Stimulated activated CD4-positive, alpha-beta T cell treated with anti-CD3 and anti-CD28 coated beads, TNF-alpha, amount 100 ng/mL, for 4 hours (primary cell): ENCODE measurements at places on chromosomes 2 and 18.
A peak's percentile ranks its signal among the peaks of the same experiment; 100 is the strongest.

- no peak for DNase-seq
Observed at GRCh38 chr2:236601316-236602202, 31.9 kb downstream of the ACKR3 start.

DNA sequence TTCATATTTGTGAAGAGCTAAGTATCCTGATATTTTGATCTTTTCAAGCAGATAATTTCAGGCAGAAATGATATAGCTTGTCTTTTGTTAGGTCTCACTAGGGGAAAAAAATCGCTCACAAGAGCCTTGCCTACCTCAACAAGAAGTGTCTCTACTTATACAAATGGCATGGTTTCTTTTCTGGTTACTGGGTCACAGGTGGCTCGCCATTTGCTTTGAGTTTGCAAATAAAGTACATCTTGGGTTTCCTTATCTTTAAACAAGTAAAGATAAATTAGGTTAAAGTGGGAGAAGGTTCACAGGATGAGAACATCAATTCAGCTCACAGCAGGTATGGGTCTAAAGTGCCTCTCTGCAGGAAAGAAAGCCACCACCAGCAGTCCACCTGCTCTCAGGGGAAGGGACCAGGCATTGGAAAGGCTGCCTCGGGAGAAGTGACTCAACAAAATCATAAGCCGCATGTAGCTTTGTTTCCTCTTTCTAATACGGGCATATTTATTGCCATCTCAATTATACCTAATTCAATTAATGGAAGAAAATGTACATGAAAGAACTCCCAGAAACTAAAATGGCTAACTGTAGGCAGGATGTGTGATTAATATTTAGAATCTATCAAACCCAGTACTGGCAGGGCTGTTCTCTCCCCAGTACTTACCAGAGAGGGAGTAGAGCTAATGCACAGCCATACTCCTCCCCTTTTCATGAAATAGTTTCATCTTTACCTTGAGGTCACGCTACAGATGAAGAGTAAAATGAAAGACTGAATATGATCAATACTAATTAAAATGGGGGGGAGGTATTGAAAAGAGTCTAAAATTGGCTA lies 28.3 kb downstream of the CDC42EP3 start:
- no peak for DNase-seq

DNA sequence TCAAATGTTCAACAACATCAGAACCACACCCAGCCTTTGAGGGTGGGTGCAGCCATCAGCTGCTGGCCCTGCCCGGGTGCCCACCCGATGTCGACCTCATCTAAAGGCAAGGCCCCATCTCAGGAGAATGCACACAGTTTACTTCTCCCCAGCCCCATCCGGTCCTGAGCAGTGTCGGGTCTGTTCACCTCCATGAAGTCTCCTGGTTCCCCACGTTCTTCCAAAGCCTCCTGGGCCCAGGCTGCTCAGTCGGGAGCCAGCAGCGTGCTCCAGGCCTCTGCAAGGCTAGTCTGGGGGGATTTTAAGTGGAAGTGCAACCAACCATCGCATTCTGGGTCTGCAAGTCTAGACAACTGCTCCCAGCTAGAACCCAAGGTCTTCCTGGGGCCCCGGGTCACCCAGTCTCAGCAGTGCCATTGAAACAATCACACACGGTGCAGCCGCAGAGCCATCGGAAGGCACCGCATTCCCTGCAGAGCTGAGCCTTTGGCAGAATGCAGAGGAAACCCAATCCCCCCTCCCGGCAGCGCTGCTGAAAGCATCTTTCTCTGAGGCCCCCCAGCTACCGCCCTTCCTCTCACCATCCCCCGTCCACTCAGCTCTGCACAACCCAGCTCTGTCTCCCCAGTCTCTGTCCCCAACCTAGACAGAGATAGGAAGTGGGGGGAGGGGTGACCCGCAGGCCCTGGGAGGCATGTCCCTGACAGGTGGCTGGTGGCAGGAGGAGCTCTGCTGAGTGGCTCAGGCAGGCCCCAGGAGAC lies 8.5 kb downstream of the ESPNL start:
- DNase-seq: no peak

DNA sequence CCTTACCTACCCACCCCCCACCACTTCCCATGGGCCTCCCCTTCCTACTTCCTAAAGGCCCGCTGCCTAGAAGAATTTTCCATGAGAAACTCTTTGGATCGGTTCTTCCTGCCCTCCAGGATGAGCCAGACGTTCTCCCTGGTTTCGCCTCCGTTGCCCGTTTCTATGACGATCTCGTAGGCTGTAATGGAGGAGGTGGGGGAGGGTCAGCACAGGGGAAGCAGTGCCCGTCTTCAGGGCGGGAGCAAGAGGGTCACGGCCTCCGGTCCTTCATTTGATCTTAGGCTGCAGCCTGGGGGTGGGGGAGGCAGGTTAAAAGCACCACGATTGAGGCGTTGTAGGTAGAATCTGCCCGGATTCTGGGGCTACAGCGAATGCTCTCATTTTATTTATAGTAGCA lies 172.0 kb downstream of the LOXHD1 start:
- DNase-seq: no peak

GRCh38 chr2:240205348-240205747 lies 64.9 kb upstream of the OTOS start:
- DNase-seq: peak; percentile 17

DNA sequence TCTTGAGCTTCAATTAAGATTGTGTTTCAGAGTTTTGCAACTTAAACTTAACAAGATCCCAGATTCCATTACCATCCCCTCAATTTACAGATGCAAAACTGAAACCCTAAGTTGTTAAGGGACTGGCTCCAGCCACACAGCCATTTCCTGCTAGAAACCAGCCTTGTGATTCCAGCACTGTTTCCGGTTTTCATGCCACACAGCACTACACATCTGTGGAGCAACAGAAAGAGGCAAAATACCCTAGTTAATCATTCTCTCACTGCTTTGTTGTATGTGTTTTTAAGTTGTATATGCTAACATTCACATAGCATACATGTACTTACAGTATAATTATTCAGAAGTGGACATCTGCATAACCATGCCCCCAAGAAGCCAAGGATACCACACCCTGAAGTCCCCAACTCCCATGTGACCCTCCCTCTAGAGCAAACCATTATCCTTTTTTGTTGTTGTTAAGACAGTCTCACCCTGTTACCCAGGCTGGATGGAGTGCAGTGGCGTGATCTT lies 87.4 kb downstream of the MYO5B start:
- no peak for DNase-seq

DNA sequence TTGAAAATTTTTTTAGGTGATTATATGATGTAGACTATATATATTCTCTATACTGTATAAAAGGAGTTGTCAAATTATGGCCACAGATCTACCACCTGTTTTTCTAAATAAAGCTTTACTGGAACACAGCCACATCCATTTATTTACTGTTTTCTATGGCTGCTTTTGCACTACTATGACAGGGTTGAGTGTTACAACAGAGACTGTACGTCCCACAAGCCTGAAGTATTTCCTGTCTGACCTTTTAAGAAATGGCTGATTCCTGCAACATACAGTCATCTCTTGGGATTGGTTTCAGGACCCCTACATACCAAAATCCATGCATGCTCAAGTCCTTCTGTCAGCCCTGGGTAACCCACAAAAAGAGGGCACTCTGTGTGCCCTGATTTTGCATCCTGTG lies 508.3 kb downstream of the TSN start:
- no peak for DNase-seq

DNA sequence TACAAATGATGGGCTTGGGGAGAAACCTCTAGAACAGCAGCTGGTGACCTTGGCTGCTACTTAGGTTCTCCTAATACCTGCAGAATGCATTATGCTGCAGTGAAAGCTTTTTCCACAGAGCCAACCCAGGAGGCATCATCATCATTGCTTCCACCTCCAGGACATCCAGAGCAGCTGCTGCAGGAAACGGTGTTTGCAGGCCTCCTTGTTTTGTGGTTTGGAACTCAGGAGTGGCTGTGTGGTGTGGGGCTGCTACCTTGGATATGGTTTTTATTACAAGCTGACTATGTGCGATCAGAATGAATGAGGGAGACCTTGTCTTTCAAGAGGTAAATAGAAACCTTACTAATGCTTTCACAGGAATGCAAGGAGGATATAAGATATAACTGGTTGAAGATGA lies 82.9 kb upstream of the MCFD2 start:
- DNase-seq: no peak
